NCI-H1436 treated with DMSO at 0.1 percent for 48 hours (cell line): ENCODE measurements at places on chromosomes 7 and 10.

DNA sequence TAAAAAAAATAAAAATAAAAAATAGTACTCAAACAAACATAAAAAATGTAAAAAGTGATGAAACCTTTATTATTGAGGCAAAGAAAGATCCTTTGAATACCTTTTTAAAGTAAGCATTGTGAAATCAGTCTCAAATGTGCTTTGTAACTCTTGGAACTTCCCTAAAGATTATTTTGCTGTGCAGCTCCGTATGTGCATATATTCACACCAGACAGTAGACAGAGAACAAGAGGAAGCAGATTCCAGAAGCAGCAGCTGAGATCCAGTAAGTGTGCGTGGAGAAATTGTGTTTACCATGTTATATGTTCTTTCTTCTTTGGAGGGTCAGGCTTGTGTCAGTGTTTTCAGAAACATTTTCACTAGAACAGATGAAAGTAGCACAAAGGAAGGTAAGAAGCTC, 324.9 kb downstream of the AGMO start:
- DNase-seq: no peak

DNA sequence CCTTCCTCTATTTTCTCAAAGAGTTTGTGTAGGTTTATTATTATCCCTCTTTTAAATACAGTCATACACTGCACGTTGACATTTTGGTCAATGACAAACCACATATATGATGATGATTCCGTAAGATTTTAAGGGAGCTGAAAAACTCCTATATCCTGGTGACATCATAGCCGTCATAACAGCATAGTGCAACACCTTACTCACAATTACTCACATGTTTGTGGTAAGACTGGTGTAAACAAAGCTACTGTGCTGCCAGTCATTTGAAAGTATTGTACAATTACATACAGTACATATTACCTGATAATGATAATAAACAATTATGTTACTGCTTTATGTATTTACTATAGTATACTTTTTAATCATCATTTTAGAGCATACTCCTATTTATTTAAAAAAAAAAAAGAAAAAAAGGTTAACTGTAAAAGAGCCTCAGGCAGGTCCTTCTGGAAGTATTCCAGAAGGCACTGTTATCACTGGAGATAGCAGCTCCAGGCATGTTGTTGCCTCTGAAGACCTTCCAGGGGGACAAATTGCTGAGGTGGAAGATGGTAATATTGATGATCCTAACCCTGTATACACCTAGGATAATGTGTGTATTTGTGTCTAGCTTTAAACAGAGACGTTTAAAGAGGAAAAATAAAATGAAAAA, 123.3 kb upstream of the CDK1 start:
- DNase-seq: no peak

DNA sequence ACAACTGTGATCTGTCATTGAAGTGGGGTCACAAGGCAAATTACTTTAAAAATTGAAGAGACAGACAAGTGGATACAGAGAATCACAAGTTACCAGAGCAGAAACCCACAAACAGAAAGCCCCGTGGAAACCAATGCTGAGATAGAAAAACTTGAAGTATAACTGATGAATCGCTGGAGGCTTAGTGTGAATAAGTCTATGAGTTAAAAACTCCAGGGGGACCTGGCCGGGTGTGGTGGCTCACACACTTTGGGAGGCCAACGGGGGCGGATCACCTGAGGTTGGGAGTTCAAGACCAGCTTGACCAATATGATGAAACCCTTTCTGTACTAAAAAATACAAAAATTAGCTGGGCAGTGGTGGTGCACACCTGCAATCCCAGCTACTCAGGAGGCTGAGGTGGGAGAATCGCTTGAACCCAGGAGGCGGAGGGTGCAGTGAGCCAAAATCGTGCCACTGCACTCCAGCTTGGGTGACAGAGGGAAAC, 69.7 kb upstream of the ZNRF2 start:
- DNase-seq: no peak

DNA sequence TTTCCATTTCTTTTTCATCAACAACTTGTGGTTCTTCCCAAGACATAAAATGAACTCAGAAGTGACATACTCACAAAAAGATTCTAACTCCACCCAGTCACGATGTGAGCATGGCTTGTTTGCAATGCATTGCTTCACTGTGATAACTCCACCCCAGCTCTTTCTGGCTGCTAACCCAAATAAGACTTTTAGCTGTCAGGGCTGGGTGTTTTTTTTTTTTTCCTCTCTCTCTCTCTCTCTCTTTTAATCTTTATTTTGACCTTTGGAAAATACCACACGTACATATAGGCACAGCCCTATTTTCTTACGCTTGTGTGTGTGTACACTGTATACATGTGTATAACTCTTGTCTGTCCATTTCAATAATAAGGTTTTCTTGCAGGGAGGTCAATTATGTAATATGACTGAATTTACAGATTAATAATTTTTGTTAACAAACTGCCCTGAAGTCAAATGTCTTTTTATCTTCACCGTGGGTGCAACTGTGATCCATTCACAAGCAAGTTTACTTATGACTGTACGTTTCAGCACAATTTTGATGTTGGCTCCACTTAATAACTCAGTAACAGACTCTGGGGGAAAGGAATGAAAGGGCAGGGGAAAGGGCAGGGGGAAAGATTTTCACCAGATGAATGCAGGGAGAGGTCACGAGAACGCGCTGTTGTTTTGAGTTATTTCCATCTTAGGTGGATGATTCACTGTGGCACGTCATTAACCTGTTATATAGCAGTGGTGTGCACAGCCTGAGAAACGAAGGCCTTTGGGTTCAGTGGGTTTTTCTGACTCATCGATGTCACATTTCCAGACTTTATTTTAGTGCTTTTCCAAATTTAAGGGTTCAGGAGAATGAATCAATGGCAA, 49.1 kb downstream of the APBB1IP start:
- DNase-seq: no peak

- DNase-seq: peak; percentile 33
Observed at GRCh38 chr7:127253281-127254162, 781 bp upstream of the GRM8 start.

GRCh38 chr7:88361357-88361756, 54.7 kb upstream of the STEAP4 start:
- no peak for DNase-seq

DNA sequence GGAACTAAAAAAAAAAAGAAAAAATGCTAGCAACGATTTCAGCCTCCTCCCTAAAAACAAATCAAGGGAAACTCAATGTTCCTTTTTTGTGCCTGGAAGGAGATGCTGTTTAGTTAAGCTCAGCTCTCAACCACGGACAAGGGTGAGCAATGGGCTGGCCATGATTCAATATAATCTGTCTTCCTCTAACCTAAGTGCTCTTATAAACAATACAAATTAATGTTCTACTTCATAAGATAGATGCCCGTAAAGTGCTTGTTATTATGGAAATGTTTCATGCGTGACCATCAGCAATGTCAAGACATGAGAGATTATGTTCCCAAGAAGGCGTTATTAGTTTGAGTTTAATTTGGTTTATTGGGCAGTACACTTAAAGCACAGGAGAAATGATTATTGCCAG, 320.3 kb downstream of the SFMBT2 start:
- no peak for DNase-seq

DNA sequence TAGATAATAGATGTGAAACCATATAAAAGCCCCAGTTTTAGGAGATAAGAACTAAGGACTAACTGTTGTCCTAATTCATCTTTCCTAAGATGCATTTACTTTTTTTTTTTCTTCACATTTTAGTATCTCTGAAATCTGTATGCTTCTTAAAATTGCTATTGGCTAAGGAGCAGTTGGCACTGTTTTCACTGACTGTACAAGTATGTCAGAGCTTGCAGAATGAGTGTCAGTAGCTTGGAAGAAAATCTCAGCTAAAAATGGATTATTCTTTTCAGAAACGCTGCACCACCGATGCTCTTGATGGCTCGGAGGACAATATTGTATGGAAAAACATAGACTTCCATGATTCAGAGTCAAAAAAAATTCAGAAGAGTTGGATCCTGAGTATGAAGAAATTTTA, 91.1 kb upstream of the DNAJB12 start:
- no peak for DNase-seq

DNA sequence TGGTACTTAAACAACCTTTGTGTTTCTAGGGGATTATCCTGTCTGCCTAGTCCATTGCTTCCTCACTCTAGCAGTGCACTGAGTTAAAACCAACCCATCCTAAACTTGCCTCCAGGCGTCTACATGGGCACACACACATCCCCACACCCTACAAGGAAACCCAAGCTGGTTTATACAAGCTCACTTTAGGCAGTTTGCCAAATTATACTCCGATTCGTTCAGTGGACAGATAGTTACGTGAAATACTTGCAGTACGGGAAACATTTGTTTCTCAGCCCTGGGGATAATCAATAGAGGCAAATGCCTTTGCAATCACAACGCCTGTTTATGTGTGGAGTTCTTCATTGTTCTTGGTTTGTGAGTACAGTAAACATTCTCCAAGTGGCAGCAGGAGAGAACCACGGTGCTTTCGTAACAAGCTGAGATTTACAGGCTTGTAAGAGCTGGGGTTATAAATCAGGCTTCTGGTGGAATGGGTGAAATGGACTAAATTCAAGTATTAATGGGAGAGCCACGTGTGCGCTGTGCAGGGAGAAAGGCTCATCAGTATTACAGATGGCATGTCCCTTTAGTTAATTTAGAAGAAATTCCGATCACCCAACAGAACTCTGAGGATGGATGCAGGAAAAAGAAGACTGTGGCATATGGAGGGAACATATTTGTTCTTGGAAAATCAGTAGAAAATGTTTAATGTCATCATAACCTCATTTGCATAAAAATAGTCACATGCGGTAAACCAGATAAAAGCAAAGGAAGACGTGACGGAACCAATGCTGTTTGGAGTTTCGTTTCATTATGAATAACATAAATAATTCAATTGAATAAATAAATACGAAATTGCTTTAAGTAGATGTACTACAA, 217.1 kb downstream of the GALNT17 start:
- DNase-seq: no peak

DNA sequence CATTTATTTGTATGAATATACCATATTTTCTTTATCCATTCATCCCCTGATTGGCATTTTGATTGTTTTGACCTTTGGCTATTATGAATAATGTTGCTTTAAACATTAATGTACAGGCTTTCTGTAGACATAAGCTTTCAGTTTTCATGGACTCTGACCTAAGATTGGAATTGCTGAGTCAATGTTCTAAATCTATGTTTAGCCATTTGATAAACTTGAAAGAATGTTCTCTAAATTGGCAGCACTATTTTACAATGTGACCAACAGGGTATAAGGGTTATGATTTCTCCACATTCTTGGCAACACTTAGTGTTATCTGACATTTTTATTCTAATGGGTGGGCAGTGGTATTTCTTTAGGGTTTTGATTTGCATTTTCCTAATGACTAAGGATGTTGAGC, 229.7 kb upstream of the ETV1 start:
- DNase-seq: no peak

DNA sequence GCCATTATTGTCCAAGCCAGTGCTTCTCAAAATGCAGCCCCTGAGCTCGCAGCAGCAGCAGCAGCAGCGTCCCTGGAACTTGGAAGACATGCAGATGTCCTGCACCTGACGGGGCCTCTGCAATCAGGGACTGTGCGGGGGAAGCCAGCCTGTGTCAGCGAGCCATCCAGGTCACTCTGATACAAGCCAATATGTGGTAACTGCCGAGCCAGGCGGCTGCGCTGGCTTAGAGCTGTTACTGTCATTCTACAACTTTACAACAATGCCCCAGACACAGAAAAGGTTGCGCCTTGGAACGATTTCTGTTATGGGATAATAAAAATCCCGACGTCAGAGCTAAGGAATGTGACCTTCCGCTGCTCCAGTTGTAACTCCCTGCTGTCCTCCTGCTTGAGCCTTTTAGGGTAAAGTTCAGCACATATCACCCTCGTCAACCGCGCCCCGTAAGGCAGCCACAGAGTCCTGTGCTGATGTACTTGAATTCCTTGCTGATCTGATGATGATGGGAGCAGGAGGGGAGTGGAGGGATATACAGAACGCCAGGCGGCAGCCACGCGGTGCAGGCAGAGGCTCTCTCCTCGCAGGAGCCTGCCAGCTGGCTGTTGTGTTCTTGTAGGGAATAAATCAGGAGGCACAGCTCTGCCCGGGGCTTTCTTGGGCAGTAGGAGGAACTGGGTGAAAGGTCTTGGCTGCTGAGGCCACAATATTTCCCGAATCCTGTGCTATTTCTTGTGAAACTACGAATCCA, 20.0 kb upstream of the CRYGN start:
- no peak for DNase-seq

- no peak for DNase-seq
Observed at GRCh38 chr7:14899030-14899429, 3.5 kb downstream of the DGKB start.

DNA sequence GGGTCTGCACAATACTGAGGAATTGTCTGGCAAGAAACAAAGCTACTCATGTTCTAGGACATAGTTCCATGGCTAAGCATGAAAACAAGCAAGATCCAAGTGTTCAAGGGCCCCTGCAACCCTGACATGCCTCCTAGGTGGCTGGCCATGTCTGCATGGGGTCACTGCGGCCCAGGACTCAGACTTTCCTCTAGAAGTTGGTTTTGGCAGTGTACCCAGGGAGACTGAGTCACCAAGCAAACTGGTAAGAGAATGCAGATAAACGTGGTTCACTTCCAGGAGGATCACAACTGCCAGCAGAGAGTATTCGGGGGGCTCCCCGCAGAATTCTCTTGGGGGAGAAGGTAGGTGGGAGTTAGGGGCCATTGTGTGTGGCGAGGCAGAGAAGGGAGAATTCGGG, 7.4 kb upstream of the PFKFB3 start:
- no peak for DNase-seq
